ENCODE measurements at places on chromosomes 11 and 22.

DNA sequence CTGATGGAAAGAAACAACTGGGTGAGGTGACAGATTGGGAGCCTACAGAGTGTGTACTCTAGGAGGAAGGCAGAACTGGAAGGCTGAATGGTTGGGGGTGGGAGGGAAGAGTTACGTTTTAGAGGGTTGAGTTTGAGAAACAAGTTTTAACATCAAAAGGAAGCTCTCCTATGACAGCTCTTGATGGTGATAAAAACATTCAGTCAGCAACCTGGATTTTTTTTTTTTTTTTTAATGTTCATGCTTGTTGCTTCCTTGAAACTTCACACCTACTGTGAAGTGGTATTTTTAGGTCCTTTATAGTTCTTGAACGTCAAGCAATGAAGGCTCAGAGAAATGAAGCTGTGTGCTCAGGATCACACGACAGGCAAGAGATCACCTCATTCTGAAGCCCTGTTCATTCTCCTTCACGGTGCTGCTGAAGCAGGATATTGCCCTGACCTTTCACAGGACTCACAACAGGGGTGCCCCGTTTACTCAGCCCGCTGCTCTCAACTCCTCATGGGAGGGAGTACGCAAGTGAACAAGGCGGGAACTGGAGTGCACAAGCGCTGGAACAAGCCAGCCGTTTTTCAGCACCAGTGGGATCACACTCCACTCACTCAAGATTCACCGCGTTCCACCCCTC lies 1.6 kb upstream of the TMEM109 start:
- DNase-seq, result no peak

DNA sequence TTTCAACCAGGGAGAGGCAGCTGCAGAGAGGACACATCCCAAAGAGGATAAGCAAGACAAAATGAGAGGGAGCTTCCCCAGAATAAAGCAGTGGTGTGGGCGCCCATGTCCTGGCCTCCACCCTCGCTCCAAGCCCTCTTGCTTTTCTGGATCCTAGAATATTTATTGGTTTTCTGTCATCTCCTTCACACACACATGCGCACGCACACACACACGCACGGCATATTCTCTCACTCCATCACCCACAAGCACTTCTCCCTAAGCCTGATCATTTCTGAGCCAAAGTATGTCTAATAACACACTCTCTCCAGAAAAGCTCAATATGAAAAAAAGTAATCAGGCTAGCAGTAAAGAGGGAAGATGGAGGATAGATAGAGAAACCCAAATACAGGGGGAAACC lies 7.6 kb downstream of the IGSF9B start:
- DNase-seq, result no peak

- no peak for DNase-seq
Observed at GRCh38 chr11:63793161-63793560, 20.1 kb upstream of the SPINDOC start.

DNA sequence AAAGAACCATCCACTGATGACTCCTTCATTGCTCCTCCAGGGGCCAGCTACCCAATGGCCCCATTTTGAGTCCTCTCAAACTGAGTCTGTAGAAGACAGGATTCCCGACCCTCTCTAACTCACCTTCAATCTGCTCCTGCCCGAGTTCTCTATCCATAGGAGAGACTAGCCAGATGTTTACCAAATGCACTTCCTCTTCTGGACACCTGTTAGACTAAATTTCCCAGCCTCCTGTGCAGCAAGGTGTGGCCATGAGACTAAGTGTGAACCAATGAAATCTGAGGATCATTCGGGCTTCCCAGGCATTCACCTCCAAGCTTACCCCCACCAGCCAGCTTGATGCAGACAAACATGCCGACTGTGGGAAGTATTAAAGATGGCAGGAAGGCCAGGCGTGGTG lies 7.6 kb downstream of the PISD start:
- no peak for DNase-seq

DNA sequence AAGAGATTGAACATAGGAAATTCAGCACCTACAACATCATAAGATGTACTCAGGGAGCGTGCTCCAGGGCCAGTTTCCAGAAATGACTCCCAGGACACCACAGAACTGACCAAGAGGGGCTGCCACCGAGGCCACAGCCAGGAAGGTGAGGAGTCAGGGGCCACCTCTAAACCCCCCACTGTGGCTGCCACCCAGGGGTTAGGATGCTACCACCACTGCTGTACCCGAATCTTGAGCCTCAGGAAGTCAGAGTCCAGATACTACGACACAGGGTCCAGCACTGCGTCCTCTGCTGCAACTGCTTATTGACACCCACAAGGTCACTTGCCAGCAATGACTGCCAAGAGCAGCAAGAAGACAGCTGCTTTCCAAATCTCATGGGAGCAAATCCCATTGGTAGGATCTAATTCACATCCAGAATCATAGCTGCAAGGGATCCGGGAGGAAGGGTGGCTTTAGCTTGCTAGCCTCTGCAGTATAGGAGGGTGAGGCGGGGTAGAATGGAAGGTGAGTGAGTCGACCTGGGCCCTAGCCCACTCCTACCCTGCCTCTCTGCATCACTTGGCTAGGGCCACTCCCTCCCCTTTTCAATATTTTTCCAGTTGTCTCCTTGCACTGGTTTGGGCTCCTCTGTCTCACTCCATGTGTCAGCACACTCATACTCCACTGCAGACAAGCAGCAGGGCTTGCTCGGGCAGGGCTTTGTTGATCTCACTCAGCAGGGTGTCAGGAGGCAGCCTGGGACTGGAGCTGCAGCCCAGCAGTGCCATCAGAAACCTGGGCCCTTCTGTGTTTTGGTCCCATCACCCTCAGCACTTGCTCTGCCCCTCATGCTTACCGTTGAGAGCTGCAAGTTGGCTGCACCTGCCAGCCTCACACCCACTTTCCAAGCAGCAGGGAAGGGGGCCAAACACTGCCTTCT lies 18.1 kb upstream of the CYTH4 start:
- no peak for DNase-seq

Data from CD4-positive, alpha-beta T cell treated with Interferon gamma for 1 hour (primary cell).